CD4-positive, alpha-beta T cell treated with Interferon alpha-2 for 1 hour (primary cell): ENCODE measurements at places on chromosomes 6 and 20.

GRCh38 chr6:136410201-136411024 lies 120.8 kb upstream of the BCLAF1 start:
- DNase-seq = no peak

DNA sequence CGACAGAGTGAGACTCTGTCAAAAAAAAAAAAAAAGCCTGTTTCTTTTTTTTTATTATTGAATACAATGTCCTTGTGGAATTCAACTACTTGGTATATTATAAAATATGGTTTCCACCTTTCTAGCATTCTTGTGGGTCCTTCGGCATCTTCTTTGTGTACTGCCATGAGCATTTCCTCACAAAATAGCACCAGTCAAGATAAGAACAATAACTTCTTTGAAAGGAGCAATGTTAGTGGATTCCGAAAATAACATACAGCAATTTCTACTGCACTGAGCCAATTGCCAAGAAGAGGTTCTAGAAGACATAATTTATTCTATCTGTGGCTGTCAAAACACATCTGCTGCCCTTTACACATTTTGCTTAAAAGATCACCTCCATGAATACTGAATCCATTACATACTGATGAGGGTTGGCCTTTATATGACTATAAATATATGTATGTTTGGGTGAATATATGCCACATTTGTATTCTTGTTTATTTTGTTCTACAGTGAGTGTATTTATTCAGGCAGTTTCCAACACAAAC lies 19.1 kb upstream of the SPTLC3 start:
- DNase-seq = no peak

GRCh38 chr6:138493413-138493812 lies 5.9 kb downstream of the NHSL1 start:
- no peak for DNase-seq

DNA sequence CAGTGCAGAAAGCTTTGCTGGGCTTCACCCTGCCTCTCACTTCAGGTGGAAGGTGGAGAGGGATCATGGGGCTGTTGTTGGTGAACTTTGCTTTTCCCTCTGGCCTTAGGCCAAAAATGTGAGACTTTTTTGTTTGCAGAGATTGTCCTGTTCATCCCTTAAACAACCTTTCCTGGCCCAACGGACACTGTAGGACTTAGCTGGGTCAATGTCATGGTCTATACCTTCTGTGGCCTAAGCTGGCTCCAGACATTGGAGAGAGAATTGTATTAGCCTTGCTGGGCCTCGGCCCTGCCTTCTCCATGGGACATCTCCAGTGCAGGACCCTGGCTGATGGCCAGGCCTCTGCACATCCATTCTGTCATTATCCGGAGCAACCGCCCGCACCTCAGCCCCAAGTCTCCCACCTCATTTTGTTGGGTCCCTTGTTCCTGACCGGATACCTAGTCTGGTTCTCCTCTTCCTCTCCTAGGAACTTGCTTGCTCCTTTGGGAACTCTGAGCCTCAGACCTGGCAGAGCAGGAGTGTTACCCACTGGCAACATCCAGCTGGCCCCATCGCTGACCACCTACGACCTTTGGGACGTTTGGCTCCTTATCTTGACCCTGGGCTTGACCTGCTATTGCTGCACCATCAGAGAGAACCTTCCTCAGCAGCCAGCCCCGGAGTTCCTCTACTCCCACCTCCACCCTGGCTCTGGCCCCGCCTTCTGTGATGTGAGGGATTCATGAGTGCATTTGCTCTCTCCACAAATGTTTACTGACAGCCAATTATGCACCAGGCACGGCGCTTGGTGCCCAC lies 128.2 kb downstream of the BANF2 start:
- no peak for DNase-seq

DNA sequence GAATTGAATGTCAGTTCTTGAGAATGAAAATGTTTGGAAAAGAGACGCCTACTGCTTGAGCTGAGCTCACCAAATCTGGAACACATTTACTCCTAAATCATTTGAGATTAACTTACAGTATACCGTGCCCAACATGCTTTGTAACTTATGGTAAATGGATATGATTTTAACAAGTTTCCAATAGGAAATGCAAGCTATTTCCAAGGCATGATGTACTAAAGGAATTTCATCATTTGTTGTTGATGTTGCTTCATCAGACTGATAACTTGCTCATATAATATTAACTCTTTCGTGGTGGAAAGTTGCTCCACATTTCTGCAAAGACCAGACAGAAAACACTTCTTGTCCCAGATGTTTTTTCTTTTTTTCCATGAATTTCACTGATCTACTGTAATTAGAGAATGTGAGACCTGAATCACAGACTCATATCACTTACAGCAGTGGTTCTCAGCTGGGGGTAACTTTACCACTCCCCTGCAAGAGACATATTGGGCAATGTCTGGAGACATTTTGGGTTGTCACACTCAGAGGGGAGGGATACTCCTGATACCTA lies 116.6 kb upstream of the TRAF3IP2 start:
- DNase-seq = no peak

DNA sequence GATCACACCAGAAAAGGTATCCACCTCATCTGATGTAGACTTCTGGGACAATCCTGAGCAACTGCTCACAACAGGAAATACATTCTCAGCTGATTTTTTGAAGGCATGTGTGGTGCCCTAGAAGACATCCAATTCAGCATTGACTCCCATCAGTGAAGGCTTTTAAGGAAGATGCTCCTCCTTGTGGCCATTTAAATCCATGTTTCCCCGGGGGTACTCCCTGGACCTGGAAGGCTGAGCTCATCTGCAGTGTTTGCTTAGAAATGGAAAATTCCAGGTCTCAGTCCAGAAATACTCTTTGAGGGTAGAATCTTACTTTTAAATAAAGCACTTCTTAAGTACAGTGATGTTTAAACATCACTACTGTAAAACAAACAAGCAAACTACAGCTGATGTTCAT lies 195.5 kb upstream of the PDE10A start:
- no peak for DNase-seq

- DNase-seq = no peak
Observed at GRCh38 chr6:51915098-51915497, 172.3 kb downstream of the PKHD1 start.

DNA sequence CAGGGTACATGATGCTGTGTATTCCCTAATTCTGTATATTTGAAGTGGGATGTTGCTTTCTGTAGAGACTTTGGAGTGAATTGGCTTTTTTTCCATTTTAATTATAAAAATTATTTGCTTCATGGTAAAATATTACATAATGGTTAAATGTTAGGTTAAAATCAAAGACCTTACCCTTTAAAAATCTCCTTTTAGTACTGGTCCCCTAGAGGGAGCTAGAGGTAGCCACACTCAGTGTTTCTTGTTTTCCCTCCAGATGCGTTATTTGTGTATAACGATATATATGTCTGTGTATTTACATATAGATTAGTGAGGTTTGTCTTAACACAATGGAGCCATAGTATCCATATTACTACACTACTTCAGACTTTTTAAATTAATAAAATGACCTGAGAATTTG lies 146.7 kb downstream of the PLCB4 start:
- no peak for DNase-seq

DNA sequence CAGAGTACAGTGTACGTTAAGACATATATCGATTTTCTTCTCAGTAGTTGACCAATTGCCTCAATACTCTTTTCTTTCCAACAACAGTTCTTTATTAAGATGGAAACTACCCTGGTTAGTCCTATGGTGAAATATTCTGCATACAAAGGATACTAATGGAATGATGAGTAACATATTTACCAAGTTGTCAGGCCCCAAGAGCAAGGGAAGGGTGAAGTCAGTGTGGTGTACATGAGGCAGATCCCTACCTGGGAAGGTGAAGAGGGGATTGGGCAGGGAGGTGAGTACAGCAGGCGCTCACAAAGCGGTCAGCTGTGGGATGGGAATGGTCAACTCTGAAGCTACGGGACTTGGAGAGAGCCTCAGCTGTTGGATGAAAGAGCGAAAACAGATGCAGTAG lies 29.7 kb downstream of the GJA1 start:
- DNase-seq = no peak

DNA sequence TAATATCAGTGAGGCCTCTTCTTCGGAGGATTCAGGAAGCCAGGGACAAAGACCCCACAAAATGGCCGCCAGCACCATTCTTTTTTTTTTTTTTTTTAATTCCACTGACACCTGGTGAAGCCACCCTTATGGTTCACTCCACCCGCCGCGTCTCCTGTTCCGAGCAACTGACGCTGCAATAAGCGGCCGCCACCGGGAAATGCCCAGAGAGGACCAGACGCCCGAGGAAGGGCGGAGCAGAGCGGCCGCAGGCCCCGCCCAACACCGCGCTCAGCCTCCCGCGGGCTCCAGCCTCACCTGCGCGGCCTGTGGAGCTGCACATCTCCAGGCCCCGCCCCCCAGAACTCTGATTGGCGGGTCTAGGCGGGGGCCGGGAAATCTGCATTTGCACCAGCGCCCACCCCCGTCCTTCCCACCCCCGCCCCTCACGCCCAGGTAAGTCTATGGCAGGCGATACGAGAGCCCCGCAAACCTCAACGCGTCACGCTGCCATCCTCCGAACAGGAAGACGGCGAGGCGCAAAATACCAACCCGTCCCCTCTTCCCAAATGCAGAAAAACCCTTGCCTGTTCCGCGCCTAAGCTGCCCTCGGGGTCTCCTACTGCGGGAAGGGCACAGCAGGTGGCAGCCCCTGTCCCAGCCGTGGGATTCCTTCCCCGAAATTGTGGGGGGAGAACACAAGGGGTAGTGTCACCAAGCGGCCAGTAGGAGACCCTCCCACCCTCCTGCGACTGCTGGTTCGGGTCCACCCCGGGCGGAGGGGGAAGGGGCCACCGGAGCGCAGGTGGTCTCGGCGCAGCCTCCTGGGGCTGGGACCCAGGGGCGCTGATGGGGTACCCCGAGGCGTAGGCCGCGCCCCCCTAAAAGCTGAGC lies 960 bp downstream of the ATP9A start:
- peak; percentile 65 for DNase-seq

- no peak for DNase-seq
Observed at GRCh38 chr6:3162067-3162497, 4.7 kb upstream of the TUBB2A start.

GRCh38 chr6:24911796-24912382 lies 23.9 kb downstream of the RIPOR2 start:
- no peak for DNase-seq

GRCh38 chr6:135145063-135145800 lies 35.9 kb upstream of the MYB start:
- peak; percentile 63 for DNase-seq

GRCh38 chr6:25050356-25050755 lies 114.6 kb upstream of the RIPOR2 start:
- DNase-seq = peak; percentile 54
